Thoracic aorta endothelial cell (primary cell): ENCODE measurements at places on chromosomes 5 and 9. TPM values are rescaled to one million over a fixed set of nuclear protein-coding genes. Genes with fewer than 3 reads are reported as not detected.

The TSSK1B gene
- under 0.01 TPM in 1 of 2 replicates, not detected in the other for total RNA-seq

The TRIM36 gene
- total RNA-seq = 0.43 and 1.5 TPM in 2 replicates

The NPR3 gene
- total RNA-seq = 0.13 and 0.14 TPM in 2 replicates

The PTGR1 gene
- 57.4 and 146 TPM in 2 replicates for total RNA-seq

The PSD2 gene
- not detected in 2 replicates for total RNA-seq

The CSF1R gene
- total RNA-seq = not detected in 2 replicates

The AHRR gene
- 6.8 and 9.7 TPM in 2 replicates for total RNA-seq

The INSL4 gene
- not detected in 2 replicates for total RNA-seq

The REEP2 gene
- total RNA-seq = 2.8 and 5.6 TPM in 2 replicates

The MARCOL gene
- total RNA-seq = not detected in 2 replicates

The KCNMB1 gene
- 0.40 and 1.1 TPM in 2 replicates for total RNA-seq

The ADAMTS16 gene
- not detected in 2 replicates for total RNA-seq

The PDE6A gene
- total RNA-seq = not detected in 2 replicates
